ENCODE measurements at places on chromosomes 5 and 9.

DNA sequence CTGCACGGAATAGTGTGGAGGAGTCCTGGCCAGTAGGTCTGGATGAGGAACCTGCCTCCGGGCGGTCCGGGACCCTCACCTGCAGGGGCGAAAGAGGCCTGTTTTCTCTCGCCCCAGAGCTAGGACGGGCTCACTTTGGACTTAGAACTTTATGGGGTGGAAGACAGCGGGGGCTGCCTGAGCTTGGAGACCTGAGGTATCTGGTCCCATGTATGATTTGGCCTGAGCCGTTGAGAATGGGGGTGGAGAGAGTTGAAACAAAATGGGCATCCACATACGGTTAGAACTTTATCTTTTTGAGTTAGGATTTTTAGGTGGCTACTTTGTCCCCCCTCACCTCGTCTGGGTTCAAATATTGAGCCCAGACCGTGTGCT, 681 bp upstream of the ETF1 start:
- DNase-seq: no peak

- no peak for DNase-seq
Measured at GRCh38 chr9:2725126-2725525, 7.8 kb downstream of the KCNV2 start.

DNA sequence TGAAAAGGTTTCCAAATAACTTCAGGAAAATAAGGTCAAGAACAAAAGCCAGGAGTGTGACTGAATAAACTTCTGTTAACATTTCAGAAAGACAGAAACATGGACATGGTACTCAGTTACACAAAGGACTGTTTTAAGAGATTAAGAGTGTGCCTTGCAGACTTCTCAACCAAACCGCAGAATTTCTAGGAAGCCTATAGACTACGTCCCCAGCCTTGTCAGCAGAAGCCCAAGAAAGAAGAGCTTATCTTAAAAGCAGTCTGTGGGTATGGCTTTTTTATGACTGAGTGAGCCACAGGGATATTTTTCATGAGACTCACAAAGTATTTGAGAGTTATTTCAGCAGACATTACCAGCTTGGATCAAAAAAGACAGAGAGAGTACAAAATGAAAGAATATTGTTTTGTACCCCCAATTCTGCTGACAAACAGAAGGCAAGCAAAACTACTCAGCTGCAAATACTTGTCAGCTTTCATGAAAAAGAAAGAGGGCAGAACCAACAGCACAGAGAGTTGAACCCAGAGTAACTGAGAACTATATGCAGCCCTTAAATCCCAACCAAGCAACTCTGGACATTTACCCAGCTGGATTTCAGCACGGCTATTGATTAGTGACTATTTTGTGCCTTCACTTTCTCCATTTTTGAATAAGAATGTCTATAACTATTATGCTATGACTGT, 711.0 kb upstream of the CTNND2 start:
- no peak for DNase-seq

DNA sequence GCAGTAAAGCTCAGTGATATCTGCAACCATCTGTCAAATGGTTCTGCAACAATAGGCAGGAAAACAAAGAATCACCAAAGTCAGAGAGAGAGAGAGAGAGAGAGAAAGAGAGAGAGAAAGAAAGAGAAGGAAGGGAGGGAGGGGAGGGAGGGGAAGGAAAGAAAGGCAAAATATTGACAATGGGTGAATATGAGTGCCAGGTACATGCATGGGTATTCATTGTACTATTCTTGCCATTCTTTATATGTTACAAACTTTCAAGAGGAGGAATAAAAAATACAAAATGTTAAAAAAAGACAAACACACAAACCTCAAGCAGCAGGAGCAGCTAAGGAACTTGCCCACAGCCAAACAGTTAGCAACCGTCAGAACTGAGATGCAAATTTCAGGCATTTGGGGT, 350.8 kb upstream of the RFX3 start:
- DNase-seq: no peak

- no peak for DNase-seq
Measured at GRCh38 chr5:157613385-157614245, 38.0 kb upstream of the ADAM19 start.

DNA sequence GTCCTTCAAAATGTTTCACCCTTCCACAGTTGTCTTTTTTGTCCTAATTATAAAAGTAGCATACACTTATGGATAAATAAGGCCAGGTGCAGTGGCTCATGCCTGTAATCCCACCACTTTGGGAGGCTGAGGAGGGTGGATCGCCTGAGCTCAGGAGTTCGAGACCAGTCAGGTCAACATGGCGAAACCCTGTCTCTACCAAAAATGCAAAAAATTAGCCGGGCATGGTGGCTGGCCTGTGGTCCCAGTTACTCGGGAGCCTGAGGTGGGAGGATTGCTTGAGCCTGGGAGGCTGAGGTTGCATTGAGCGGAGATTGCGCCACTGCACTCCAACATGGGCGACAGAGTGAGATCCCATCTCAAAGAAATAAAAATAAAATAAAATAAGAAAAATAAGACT, 1.6 kb downstream of the C5orf52 start:
- no peak for DNase-seq

GRCh38 chr5:110324876-110325275, 401.6 kb downstream of the TMEM232 start:
- DNase-seq: no peak

- no peak for DNase-seq
Measured at GRCh38 chr5:159836691-159837090, 79.6 kb upstream of the ADRA1B start.

GRCh38 chr5:145574889-145575573, 260.1 kb downstream of the PRELID2 start:
- DNase-seq: no peak
